Neural progenitor cell (in vitro differentiated cells): ENCODE measurements at places on chromosomes 13 and 19. TPM values are rescaled to one million over a fixed set of nuclear protein-coding genes. Genes with fewer than 3 reads are reported as not detected.

ZNF324B gene
- total RNA-seq: 3.2 TPM in 2 replicates

KIR3DL3 gene
- total RNA-seq: not detected in 2 replicates

ZNF681 gene
- 11.4 and 16.7 TPM in 2 replicates for total RNA-seq

ZNF749 gene
- total RNA-seq: 11.7 and 13.8 TPM in 2 replicates

PRR19 gene
- total RNA-seq: 1.0 TPM in 2 replicates

NECTIN2 gene
- 54.2 and 210 TPM in 2 replicates for total RNA-seq

SPTBN4 gene
- 2.5 and 8.4 TPM in 2 replicates for total RNA-seq

SMAD9 gene
- 1.2 and 1.6 TPM in 2 replicates for total RNA-seq

FGF22 gene
- total RNA-seq: 0.37 TPM in 1 of 2 replicates, not detected in the other

ZNF730 gene
- 59.2 and 76.3 TPM in 2 replicates for total RNA-seq

RGL3 gene
- 0.49 and 4.7 TPM in 2 replicates for total RNA-seq

RASGRP4 gene
- total RNA-seq: 0.09 TPM in 1 of 2 replicates, not detected in the other
